Erythroblast (primary cell): ENCODE measurements at places on chromosomes 16 and 17.
A peak's percentile ranks its signal among the peaks of the same experiment; 100 is the strongest.

DNA sequence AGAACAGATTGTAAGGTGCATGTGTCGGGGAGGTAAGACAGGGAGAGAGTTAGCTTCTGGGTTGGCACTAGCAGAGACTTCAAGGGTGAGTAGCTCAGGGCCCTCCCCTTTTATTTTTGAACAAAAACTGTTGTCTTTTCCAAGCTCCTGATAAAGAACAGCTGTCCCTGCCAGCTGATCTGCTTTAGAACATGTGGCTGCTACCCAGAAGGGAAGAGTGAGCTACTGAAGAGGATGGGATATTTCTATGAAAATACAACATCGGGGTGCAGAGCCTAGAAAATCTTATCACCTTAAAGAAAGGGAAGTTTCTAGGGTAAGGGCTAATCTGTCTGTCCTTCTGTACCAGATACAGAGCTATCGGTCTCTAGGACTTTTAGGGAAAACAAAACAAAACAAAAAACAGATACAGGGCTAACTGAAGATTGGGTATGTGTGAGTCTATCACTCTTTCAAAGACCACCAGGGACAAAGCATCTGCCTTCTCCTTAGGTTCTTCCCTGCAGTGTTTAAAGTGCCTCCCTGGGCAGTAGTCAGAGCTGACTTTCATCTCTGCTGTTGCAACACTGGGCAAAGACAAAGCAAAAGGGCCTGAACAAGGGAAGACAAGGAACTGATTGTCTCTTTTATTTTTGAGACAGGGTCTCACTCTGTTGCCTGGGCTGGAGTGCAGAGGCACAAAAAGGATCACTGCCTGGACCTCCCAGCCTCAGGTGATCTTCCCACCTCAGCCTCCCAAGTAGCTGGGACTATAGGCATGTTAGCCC is 5.0 kb upstream of the DHRS13 start:
- DNase-seq, result peak; percentile 79

DNA sequence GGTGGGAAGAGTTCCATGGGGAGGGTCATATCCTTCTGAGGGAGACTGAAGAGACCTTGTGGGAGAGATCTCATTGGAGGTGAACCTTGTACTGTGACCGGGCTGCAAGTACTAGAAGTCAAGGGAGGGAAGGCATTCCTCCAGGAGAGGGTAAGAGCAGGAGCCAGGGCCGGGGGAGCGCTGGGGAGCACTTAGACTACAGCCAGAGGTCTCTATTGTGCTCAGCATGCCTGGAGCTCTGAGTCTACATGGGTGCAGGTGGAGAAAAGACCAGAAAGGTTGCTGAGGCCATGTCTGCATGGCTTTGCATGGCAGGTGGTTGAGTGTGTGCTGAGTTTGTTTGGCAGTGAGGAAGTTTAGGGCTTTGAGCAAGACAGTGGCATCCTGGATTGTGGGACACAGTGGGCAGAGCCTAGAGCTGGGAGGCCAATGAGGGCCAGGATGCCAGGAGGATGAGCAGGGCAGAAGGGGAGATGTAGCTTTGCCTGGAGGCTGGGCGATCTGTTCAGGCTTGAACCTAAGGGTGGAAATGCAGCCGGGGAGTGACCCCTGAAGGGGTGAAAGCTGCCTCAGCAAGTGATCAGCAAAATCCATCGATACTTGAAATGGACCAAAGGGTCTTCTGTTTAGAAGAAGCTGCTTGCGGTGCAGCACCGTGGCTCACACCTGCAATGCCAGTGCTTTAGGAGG is 317.4 kb upstream of the TNRC6C start:
- DNase-seq, result no peak

DNA sequence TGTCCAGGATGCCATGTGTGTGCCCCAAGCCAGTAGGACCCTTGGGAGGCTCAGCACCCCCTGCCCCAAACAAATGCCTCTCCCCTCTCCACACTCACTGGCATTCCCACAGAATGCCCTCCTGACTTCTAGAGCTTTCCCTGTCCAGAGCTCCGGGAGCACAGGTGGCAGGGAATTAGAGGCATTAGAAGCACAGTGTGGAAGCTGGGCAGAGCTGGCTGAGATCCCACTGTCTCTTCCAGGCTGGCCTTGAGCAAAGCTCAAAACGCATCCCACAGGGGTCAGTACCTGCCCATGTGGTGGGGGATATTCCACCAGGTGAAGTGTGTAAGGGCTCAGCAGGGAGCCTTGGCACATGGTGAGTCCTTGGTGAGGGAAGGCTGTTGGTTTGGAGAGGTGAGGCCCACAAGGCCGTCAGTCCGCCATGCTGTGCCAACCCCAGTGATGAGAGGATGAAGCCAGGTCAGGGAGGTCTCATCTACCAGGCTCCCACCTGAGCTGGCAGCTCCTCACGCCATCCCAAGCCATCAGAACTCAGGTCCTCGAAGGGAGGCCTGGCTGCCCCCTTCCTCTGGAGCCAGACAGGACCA is 18.1 kb downstream of the ENDOV start:
- DNase-seq, result no peak

DNA sequence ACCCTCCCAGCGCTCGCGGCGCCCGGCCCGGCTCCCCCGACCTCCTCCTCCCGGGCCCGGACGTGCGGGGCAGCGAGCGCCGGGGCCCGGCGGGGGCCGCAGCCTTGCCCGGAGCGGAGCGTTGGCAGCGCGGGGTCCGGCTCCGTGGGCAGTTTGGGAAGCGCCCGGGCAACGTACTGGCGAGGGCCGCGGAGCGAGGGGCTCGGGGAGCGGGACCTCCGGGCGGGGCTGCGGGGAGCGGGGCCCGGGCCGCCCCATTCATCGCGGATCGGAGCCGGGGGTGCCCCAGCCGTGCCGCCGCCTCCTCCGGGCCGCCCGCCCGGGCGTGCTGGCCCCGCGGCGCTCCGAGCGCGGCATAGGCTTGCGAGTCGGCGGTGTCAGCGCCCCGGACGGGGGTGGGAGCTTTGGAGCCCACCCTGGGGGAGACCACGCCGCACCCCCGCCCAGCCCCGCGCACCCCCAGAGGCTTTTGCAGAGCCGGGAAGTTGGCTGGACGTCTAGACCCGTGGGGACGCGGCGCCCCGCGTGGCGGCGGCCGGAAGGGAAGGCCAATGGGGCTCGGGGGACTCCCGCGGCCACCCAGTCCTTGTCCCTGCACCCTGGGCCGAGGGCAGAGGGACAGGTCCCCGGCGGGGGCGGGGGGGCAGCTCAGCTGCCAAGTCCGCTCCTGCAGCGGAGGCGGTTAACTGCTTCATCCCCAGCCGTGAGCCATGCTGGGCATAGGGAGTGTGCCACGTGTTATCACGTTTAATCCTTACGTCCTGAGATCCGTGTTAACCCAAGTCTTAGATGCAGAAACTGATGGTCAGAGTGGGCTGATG is 852 bp downstream of the ZNF469 start:
- DNase-seq, result peak; percentile 24

DNA sequence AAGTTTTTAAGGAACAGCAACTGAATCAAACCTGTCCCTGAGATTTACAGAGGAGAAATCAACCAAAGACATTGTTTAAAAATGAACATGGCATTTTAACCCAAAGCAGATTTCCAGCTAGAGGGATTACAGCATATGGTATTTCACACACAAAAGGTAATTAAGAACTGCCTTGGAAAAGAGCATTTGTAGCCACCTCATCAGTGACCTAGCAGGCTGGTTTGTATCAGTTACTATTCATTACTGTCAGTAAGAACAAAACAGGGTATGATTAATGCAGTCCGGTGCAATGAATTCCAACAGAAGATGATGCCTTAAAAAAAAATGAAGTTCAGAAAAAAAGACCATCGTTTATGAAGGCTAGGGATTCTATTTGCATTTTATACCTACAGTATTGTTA is 219.9 kb downstream of the CHD9NB start:
- no peak for DNase-seq

DNA sequence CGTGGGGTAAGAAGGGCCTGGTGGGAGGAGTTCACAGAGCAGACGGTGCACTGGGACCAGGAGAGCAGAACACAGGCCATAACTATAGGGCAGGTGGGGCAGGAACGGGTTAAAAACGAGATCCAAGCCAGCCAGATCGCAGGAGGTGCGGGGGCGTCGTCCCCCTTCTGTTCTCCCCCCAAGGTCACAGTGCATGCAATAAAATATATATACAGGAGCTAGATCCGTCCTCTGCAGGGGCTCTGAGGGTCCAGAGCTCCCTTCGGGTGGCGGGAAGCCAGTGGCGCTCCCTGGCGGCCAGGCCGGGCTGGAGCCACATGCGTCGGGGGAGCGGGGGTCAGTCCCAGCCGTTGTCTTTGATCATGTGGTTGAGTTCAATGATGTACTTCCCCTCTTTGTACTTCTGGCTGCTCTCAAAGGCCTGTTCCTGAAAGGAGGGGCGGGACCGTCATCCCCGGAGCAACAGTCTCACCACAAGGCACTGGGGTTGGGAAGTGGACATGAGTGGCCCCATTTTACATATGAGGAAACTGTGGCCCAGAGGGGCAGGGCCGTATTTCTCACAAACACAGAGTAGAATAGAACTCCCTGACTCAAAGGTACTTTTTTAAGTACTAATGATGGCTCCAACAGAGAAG is 768 bp upstream of the TBX6 start:
- DNase-seq, result peak; percentile 75

GRCh38 chr16:11157143-11157542 is 98.9 kb downstream of the SOCS1 start:
- DNase-seq, result no peak

- DNase-seq, result no peak
Observed at GRCh38 chr16:26818393-26818792, 248.3 kb upstream of the C16orf82 start.

DNA sequence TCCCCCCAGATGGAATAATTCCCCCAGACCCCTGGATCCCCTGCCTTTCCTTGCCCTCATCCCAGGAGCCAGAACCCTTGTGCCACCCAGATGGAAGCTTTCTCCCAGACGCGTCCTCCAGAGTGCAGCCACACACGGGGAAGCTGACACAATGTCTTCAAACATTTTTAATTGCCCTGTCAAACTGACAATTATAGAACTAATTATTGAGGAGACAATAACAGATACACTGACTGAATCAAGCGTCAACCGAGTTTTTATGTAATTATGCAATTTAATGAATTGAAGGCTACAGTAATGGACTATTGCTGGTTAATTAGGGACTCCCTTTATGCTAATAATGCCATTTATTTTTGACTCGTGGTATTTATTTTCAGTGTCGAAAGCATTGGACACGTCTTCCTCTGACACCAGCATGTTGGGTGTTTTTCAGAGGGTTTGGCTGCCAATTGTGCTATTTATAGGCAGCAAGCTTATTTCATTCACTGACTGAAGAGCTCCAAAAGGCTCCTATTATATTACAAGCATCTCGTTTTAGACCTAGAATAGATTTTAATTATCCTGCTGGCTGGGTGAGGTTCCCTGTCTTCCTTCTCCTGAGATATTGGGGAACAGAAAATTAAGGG is 298.2 kb upstream of the C16orf82 start:
- no peak for DNase-seq

GRCh38 chr16:75922250-75922649 is 196.0 kb upstream of the CPHXL start:
- no peak for DNase-seq

- DNase-seq, result peak; percentile 90
Observed at GRCh38 chr17:47253541-47254402, at the start of gene ITGB3. Gene ITGB3, plus strand, starts transcription at chr17:47253827. Its CDS starts 35 bp downstream, at chr17:47253862.

DNA sequence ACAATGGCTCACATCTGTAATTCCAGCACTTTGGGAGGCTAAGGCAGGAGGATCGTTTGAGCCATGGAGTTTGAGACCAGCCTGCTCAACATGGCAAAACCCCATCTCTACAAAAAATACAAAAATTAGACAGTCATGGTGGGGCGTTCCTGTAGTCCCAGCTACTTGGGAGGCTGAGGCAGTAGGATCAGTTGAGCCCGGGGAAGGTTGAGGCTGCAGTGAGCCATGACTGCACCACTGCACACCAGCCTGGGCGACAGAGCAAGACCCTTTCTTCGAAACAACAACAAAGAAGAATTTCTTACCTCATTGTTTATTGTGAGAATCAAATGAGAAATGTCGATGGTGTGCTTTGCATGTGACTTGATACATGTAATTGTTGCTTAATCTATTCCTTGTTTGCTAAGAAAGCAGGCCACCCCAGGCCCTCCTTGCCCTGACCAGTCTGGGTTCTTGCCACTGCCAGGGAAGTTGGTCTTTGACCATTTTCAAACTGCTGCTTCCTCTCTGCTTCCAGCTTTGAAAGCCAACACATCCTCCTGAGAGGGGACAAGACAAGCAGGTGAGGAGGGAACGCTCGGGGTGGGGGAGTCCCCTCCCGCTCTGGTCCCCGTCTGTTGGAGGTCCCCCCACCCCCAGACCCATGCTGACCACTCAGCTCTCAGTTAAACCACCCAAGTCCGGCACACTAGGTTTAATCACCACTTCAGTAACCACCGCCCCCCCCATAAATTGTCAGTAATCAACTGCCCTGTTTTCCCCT is 47.3 kb upstream of the CPNE2 start:
- no peak for DNase-seq

GRCh38 chr16:89749637-89750036 is 28.3 kb downstream of the ZNF276 start:
- no peak for DNase-seq

- DNase-seq, result no peak
Observed at GRCh38 chr16:4663465-4663776, 29.9 kb upstream of the NUDT16L1 start.

GRCh38 chr17:29042679-29043538 is at the start of gene PIPOX:
Gene PIPOX, plus strand, starts transcription at chr17:29043141. Its CDS starts 85 bp downstream, at chr17:29043226.
- DNase-seq, result no peak

GRCh38 chr16:4777339-4778049 is 10.5 kb upstream of the ZNF500 start:
- DNase-seq, result no peak

GRCh38 chr17:20315821-20316220 is 151.5 kb downstream of the LGALS9B start:
- no peak for DNase-seq

- DNase-seq, result no peak
Observed at GRCh38 chr17:78601577-78602190, 24.5 kb upstream of the DNAH17 start.

- no peak for DNase-seq
Observed at GRCh38 chr16:15946257-15947044, 3.0 kb upstream of the ABCC1 start.

DNA sequence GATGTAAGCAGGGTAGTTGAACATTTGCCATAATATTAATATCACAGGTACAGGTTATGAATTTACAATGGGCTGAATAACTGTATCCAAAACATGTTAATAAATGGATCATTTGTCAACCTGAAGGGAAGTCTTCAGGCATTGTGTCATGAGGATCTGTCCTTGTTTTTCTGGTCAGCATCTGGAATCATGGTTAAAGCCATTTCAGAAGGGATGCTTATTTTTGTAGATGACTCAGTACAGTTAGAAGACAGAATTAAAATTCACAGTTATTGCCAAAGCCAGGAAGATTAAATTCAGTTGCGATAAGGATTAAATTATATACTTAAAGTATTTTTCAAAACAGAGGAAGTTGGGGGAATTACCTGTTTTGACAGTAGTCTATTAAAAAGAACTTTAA is 8.0 kb downstream of the PSMD11 start:
- DNase-seq, result no peak

- no peak for DNase-seq
Observed at GRCh38 chr16:87178177-87178863, 138.9 kb downstream of the C16orf95 start.

DNA sequence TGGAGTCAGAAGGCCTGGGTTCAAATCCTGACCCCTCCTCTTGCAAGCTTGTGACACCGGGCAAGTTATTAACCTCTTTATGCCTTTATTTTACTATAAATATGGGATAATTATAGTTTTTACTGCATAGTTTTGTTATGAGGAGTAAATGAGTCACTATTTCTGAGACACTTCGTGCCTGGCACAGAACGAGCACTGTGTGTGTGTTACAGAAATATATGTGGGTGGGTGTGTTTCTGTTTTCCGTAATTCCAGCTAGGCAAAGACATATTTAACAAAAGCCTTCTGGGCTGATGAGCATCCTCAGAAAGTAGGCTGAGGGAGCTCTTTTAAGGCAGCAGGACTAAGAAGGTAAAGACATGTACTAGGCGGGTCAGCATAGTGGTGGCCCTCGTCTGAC is 417.9 kb downstream of the MAF start:
- no peak for DNase-seq
